Esophagus squamous epithelium (tissue), 5 donors: ENCODE measurements at places on chromosomes 2 and 18. TPM values are rescaled to one million over a fixed set of nuclear protein-coding genes. Genes with fewer than 3 reads are reported as not detected.

DNA sequence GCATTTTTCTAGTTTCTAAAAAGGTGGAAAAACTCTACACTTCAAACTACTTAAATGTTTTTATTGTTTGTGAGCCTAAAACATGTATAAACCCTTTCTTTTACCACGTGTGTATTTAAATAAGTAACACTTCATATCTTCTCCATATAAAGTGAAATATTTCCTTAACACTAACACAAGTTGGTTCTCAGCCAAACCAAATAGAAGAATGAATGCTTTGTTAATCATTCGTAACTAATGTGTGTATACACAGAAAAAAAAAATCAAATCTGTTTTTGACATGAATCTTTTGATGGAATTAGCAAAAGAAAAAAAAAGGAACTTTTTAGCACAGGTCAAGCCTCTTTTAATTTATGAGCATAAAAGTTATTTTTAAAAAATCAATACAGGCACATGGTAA lies 89.3 kb downstream of the EHBP1 start:
- H3K4me1 ChIP-seq = peaks cover 4% of the 10 kb centered on the region
- H3K36me3 ChIP-seq = no peaks in the 10 kb centered on the region
- DNase-seq = no peak
- H3K4me3 ChIP-seq = no peak overlapping the region
- no peaks in the 10 kb centered on the region for H3K27me3 ChIP-seq

GRCh38 chr2:86628091-86628522 lies 4.4 kb upstream of the RNF103 start:
- H3K27ac ChIP-seq = no peak overlapping the region
- H3K4me1 ChIP-seq = peaks cover 5% of the 10 kb centered on the region
- no peaks in the 10 kb centered on the region for H3K27me3 ChIP-seq

GRCh38 chr2:177817300-177817699 lies 255.3 kb downstream of the PDE11A start:
- H3K36me3 ChIP-seq = no peaks in the 10 kb centered on the region
- H3K4me3 ChIP-seq = no peak overlapping the region
- no peaks in the 10 kb centered on the region for H3K27me3 ChIP-seq
- H3K27ac ChIP-seq = no peak overlapping the region
- DNase-seq = no peak

- peak overlapping the region; percentile 47 for H3K27ac ChIP-seq
- no peaks in the 10 kb centered on the region for H3K36me3 ChIP-seq
- H3K4me1 ChIP-seq = peaks cover 17% of the 10 kb centered on the region
- no peak overlapping the region for H3K4me3 ChIP-seq
Measured at GRCh38 chr2:209525331-209525730, 101.5 kb downstream of the MAP2 start.

GRCh38 chr2:21939967-21940366 lies 816.2 kb downstream of the TDRD15 start:
- H3K27ac ChIP-seq = no peak overlapping the region
- no peaks in the 10 kb centered on the region for H3K36me3 ChIP-seq
- H3K4me3 ChIP-seq = no peak overlapping the region
- no peaks in the 10 kb centered on the region for H3K4me1 ChIP-seq

GRCh38 chr2:151380580-151381235 lies 23.3 kb downstream of the TNFAIP6 start:
- H3K4me3 ChIP-seq = no peak overlapping the region
- DNase-seq = no peak
- no peaks in the 10 kb centered on the region for H3K36me3 ChIP-seq
- H3K27me3 ChIP-seq = no peaks in the 10 kb centered on the region
- H3K4me1 ChIP-seq = no peaks in the 10 kb centered on the region

DNA sequence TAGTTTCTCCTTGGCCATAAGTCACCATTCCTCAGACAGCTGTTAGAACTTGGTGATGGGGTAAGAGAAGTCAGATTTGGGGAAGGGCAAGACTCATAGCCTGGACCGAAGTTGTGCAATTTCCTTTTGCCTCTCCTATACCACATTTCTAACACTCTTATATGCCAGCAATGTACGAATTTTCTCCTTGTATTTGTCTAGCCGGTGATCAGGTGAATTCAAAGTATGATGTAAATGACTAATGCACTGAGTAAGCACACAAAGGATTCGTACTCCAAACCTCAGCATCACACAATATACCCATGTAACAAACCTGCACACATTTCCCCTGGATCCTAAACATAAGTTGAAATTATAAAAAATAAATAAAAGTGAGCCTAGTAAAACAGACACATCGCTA lies 1143.5 kb upstream of the CELF4 start:
- no peak overlapping the region for H3K4me3 ChIP-seq
- no peak overlapping the region for H3K27ac ChIP-seq
- no peak for DNase-seq
- H3K36me3 ChIP-seq = no peaks in the 10 kb centered on the region
- H3K27me3 ChIP-seq = no peaks in the 10 kb centered on the region

DNA sequence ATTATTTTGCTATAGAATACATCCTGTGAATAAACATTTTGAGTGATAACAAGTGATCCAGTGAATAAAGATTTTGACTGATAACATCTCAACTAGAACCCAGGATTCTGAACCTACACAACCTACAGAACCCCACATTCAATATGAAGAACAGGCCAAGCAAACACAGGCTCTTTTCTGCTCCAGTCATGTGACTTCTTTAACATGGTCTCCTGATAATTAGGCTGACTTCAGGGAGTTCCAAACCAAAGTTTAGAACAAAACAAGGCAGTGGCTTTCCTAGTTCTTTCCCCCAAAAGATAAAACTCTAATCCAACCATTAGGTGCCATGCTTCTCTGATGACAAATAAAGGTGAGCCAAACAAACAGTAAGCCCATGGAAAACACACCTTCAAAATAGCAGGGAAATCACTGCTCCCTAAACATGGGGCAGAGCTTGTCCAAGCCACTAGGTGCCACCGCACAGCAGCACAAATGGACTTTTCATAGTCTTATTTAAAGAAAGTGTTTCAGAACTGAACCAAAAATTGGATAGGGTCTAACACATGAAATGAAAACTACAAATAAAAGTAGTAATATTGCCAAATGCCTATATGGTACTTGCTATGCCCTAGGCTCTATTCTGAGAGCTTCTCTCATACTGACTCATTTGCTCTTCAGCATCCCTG lies 95.3 kb downstream of the EVA1A start:
- no peaks in the 10 kb centered on the region for H3K4me1 ChIP-seq
- DNase-seq = no peak
- H3K4me3 ChIP-seq = no peak overlapping the region
- H3K36me3 ChIP-seq = no peaks in the 10 kb centered on the region
- H3K27ac ChIP-seq = no peak overlapping the region

GRCh38 chr18:34764451-34764850 lies 54.4 kb downstream of the DTNA start:
- H3K4me3 ChIP-seq = no peak overlapping the region
- DNase-seq = no peak
- no peaks in the 10 kb centered on the region for H3K36me3 ChIP-seq
- no peaks in the 10 kb centered on the region for H3K27me3 ChIP-seq

DNA sequence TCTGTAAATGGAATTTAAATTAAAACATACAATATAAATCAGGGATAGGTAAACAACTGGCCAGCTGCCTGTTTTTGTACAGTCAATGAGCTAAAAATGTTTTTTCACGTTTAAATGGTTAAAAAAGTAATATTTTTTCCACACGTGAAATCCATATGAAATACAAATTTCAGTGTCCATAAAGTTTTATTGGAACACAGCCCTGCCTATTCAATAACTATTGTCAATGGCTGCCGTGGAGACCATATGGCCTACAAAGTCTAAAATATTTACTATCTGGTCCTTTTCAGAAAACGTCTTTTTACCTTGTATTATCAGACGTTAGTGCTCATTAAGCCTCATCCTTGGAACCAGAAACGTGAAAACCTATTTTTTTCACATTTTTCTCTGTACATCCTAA lies 1.3 kb downstream of the TMEM17 start:
- no peaks in the 10 kb centered on the region for H3K27me3 ChIP-seq
- H3K4me1 ChIP-seq = no peaks in the 10 kb centered on the region
- H3K36me3 ChIP-seq = no peaks in the 10 kb centered on the region
- no peak overlapping the region for H3K4me3 ChIP-seq

GRCh38 chr2:205612636-205613035 lies 69.7 kb upstream of the NRP2 start:
- H3K27ac ChIP-seq = no peak overlapping the region
- no peaks in the 10 kb centered on the region for H3K36me3 ChIP-seq
- no peaks in the 10 kb centered on the region for H3K27me3 ChIP-seq
- no peak overlapping the region for H3K4me3 ChIP-seq
- no peak for DNase-seq
- H3K4me1 ChIP-seq = peaks cover 8% of the 10 kb centered on the region

Gene PID1
- 33.0 TPM for total RNA-seq

Gene PSMA8
- total RNA-seq = not detected

Gene MFSD2B
- not detected for total RNA-seq
